NCI-H187 (cell line): ENCODE measurements at places on chromosomes 6 and 20.
A peak's percentile ranks its signal among the peaks of the same experiment; 100 is the strongest.

GRCh38 chr6:43933148-43933885 lies 163.3 kb downstream of the VEGFA start:
- DNase-seq, result no peak

DNA sequence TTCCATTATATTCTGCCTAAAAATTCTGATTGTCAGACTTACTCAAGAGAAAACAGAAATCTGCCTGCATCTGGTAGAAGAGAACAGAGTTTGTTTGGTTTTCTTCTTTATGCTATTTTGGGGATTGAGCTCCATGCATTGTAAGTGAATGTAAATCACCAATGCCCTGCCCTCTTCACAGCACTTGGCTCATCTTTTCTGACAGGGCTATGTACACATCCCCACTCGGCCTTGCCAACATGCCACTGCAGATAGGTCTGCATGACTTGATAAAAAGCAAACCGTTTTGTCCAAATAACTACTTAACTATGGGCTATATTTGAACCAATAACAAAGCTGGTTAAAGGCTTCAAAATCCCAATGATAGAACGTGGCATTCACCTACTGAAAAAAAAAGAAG lies 117.7 kb downstream of the IBTK start:
- DNase-seq, result no peak

GRCh38 chr6:159233365-159234101 lies 64.3 kb downstream of the FNDC1 start:
- DNase-seq, result no peak

GRCh38 chr6:155026022-155026705 lies 31.0 kb downstream of the TIAM2 start:
- no peak for DNase-seq

- DNase-seq, result peak; percentile 45
Measured at GRCh38 chr20:52201395-52201794, 9.8 kb upstream of the ZFP64 start.

DNA sequence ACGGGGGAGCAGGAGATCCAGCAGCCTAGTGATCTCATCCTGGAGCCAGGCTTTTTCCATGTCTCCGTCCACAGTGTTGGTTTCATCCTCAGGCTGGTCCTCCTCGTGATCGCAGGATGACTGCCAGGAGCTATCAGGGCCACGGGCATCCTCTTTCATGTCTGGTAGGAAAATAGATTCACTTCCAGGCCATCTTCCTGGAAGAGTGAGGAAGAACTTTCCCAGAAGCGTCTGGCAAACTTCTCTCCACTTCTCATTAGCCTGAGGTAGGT lies 15.3 kb upstream of the SLC9A8 start:
- no peak for DNase-seq

DNA sequence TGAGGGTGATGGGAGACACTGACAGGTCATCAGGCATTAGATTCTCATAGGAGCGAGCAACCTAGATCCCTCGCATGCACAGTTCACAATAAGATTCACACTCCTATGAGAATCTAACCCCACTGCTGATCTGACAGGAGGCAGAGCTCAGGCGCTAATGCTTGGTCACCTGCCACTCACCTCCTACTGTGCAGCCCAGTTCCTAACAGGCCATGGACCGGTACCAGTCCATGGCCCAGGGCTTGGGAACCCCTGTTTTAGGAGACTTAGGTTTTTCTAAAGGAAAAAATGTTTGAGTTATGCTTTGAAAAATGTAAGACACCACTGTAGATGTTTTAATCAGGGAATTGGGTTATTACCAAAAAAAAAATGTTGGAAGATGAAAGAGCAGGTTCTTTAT lies 6.7 kb downstream of the HLA-E start:
- DNase-seq, result no peak

GRCh38 chr6:49416195-49416594 lies 46.9 kb downstream of the MMUT start:
- DNase-seq, result no peak

DNA sequence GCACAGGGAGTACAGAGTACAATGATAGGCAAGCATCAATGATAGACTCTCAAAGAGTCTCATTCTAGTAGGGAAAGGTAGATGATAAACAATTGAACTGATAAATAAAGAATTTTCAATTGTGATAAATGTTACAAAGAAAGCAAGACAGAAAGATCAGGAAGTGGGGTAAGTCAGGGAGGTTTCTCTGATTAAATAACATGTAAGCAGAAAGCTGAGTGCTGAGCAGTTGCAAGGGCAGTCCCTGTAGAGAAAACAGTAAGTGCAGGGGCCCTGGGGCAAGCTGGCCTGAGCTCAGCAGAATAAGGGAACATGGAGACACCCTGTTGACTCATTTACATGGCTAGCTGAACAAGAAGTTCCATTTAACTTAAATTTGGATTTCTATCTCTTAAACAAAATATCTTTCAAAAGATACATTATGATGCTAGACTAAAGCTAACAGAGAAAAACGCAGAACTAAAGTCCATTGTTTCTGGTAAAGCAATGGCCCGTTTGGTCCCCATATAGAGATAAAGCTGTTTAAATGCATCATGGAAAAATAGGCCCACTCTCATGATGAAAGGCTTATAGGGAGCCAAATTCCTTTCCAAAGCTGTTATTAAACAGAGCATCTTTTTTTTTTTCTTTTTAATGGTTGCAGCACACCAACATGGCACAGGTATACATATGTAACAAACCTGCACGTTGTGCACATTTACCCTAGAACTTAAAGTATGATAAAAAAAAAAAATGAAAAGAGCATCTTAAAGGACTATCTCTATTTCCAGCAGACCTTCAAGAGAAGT lies 5.3 kb upstream of the TNFAIP3 start:
- no peak for DNase-seq

DNA sequence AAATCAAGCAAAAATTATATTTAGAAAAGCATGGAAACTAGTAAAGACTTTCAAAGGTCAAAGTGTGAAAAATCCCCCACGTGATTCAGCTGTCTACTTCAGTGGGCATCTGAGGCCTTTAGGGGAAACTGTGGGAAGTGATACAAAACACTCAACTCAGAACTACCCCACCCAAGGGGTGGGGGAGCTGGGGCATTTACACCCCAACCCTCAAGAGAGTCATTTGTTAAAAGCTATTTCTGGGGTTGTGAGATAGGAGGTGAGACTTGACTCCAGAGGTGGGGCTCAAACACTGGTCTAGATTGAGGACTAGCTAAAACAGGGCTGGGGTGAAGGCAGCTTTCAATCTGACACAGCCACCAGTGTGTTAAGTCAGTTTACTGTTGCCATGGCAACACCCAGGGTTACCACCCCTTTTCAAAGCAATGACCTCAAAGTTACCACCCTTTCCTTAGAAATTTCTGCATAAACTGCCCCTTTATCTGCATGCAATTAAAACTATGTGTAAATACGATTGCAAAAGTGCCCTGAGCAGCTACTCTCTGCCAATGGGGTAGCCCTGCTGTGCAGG lies 9.9 kb upstream of the GTSF1L start:
- DNase-seq, result no peak

DNA sequence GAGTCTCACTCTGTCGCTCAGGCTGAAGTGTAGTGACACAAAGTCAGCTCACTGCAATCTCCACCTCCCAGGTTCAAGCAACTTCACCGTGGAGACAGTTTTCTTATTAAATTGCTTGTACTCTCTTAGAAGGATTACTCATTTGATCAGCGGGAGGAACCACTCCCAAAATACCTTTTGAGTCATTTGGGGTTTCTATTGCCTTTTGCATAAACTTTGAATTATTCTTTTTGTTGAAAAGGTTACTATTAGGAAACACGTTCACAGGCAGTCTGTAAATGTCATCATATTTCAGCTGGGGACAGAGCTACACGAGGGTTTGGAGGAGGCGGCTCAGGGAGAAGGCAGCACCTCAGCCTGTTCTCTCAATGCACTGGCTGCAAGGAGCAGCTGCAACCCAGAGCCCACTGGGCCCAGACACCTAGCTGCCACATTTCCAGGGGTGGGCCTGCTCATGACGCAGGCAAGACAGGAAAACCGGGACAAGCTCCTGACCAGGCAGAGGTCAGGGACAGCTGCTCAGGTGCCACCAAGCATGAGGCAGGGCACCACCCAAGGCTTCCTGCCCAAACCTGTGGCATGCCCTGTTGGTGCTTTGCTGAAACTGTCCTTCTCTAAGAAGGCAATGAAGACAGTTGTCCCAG lies 205.9 kb downstream of the BMP7 start:
- no peak for DNase-seq

GRCh38 chr6:46410334-46410953 lies 80.8 kb downstream of the RCAN2 start:
- peak; percentile 3 for DNase-seq

GRCh38 chr6:98932381-98932780 lies 15.4 kb downstream of the FBXL4 start:
- no peak for DNase-seq

GRCh38 chr6:134015719-134016557 lies 36.5 kb downstream of the SLC2A12 start:
- DNase-seq, result no peak

DNA sequence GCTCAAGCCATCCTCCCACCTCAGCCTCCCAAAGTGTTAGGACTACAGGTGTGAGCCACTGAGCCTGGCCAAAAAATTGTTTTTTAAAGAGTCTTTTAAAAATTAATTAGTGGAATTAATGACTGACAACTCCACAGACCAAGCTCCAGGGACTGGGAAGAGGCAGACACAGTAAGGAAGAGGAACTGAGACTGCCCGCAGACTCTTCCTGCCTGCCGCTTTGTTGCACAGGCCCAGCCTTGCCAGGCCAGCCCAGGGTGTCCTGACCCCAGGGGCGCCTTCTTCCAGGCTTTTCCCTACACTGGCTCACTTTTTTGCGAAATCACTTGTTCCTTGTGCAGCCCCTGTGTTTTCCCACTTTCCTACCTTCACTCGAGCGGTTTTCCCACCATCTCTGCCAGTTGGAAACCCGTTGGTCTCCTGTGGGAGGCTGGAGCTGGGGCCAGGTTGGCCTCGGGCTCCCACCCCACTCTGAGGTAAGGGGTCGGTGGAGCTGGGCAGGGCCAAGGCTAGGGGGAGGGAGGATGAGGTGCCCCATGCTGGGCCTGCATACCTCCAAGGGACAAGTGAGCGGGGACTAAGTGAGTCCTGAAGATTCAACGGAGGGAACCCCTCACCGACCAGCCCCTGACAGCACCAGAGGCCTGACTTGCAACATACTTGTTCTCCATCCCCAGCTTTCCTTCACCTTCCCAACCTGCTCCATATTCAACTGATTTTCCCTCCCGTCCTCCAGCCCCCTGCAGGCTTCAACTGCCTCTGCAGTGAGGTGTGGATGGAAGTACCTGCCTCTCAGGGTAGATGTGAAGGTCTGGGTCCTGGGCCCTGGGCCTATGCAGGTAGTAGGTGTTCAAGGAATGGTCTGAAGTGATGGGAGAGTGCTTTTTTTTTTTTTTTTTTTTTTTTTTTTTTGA lies 23.5 kb upstream of the SMIM29 start:
- no peak for DNase-seq

DNA sequence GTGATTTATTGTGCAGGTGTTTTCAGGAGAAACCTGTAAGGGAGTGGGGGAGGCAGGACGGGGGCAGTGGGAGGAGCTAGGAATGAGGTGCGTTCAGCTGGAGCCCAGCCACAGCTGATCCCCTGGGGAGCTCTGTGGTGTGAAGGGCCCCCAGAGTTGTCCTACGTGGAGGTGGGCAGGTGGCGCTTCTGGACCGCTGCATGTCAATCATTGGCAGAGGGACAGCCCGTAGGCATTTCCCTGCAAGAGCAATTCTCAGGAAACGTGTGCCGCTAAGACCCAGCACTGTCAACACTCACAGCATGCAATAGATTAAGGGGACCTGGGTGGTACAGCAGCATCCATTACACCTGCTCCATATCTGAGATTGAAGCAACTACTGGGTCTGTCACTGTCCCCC lies 88.0 kb downstream of the PRND start:
- DNase-seq, result peak; percentile 75

GRCh38 chr6:168047841-168048723 lies 30.9 kb downstream of the FRMD1 start:
- no peak for DNase-seq

- peak; percentile 34 for DNase-seq
Measured at GRCh38 chr6:39061182-39061581, 12.6 kb downstream of the GLP1R start.

GRCh38 chr6:37826188-37826587 lies 6.7 kb downstream of the ZFAND3 start:
- no peak for DNase-seq

- DNase-seq, result no peak
Measured at GRCh38 chr6:903761-904160, 210.8 kb upstream of the EXOC2 start.

DNA sequence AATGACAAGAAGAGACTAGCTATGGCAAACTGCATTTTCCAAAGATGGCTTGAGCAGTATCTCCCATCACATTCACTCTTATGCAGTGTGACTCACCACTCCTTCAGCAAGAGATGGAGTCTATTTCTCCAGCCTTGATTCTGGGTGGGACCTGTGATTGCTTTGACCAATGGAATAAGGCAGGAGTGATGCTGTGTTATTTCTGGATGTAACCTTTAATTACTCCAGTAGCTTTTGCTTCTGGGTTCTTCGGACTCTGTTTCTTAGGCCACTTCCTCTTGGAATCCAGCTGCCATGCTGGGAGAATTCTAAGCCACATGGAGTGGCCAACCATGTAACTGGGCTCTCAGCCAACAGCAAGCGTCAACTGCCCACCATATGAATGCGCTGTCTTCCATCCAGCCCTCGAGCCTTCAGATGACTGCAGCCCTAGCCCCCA lies 50.7 kb downstream of the TGM2 start:
- DNase-seq, result no peak

DNA sequence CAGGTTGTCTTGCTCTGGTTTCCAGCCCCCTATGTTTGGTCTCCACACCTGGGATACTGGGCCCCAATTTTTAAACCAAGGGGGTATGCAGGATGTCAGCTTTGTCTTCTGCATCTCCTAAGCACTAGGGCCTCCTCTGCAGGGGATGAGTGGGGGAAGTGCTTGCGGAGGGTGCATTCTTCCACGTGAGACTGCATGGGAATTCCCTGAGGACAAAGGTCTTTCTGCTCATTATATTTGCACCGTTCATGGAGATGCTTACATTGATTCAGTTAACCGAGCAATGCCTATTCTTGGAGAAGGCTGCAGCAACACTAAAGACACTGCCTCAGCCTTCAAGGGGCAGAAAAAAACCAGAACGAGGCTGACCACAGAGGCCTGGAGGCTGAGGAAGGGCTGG lies 45.4 kb downstream of the RAB44 start:
- no peak for DNase-seq

DNA sequence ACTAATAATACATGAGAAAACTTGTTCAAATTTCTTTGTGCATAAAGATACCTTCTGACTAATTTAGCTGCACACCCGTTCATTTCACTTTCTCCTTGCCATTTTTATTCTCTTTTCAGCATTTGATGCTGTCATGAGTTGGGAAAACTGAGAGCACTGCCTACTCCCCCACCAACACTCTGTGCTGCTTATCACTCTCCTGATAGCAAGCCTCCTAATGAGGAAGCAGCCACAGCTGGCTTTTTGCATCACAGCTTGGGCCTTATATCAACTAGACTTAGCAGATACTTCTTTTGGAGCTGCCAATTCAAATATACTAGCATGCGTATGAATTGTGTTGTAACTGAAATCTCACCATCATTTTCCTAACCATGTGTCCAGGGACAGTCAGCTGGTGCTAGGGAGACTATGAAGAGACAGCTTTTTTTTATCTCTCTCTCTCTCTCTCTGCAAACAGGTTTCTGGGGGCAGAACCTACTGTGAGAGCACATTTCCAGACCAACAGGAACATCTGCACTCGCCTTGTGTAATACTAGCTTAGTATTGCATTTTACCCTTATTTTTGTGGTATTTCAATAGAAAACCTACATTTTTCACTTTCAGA lies 699.0 kb downstream of the KHDRBS2 start:
- no peak for DNase-seq

- no peak for DNase-seq
Measured at GRCh38 chr6:132443206-132443605, 41.9 kb upstream of the MOXD1 start.

- DNase-seq, result no peak
Measured at GRCh38 chr6:1620504-1621069, 10.9 kb downstream of the FOXC1 start.
